Esophagus muscularis mucosa (tissue), 4 donors: ENCODE measurements at places on chromosomes 6 and 20. TPM values are rescaled to one million over a fixed set of nuclear protein-coding genes. Genes with fewer than 3 reads are reported as not detected.

CST4 gene
- total RNA-seq, result not detected

TFAP2D gene
- total RNA-seq, result not detected

PDRG1 gene
- total RNA-seq, result 10.6 TPM

EYA4 gene
- total RNA-seq, result 2.1 TPM

WDR27 gene
- total RNA-seq, result 18.4 TPM

BPIFB1 gene
- not detected for total RNA-seq

C20orf204 gene
- total RNA-seq, result 0.42 TPM

CGA gene
- total RNA-seq, result not detected

ERVFRD-1 gene
- total RNA-seq, result 0.11 TPM

- no peak for DNase-seq
Observed at GRCh38 chr6:109484122-109484521, 1.1 kb upstream of the ZBTB24 start.

- DNase-seq, result no peak
Observed at GRCh38 chr6:38273325-38273724, 366.4 kb downstream of the BTBD9 start.

DNA sequence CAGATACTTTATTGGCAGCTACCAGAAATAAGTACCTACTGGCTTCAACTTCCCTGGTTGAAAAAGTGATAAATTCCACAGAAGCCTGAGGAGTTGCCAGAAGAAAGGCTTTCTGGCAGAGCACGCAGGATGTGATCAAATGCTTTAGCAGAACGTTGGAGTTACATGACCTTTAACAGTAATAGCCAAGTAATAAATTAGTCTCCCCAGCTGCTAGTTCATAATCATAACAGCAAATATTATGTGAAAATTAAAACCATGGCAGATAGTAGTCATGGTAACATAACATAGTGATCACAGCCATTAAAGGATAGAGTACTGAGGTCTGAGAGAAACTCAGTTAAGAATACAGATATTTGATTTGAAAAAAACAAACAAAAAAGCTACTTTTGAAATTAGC is 567.7 kb downstream of the ADGRB3 start:
- no peak for DNase-seq

- DNase-seq, result no peak
Observed at GRCh38 chr20:53621482-53622246, 28.0 kb upstream of the ZNF217 start.

GRCh38 chr20:57481281-57481711 is 43.6 kb downstream of the CTCFL start:
- no peak for DNase-seq

DNA sequence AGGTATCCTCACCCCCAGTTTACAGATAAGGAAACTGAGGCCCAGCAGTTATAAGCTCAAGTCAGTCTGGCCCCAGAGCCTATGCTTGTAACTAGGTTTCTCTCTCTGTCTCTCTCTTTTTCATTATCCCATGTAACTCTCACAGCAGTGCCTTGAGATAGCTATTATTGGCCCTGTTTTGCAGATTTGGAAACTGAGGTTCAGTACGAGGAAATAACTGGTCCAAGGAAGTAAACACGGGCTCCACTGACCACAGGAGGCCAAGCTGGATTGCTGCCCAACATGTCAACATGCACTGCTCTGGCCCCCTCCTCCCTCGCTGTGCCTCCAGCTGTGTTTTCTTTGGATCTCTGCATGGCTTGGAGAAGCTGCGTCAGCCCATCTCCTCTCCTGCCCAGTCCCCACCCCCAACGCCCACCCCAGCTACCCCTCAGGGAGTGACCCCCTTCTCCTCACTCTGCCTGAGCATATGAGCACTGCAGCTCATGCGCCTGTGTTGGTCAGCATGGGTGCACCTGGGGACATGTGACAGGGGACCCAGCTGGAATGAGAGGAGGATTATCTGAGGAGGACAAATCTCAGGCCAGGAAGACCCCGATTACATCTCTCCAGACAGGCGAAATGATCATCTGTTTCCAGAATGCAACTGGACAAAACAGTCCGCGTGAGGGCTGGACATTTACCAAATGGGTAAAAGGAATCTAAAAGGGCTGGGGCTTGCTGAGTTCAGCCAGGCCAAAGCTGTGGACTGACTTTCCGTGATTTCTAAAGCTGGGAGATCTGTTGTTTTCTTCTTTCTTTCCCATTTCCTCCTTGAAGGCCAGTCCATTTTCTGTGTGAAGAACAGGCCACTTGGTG is 7.8 kb upstream of the PLTP start:
- DNase-seq, result no peak

GRCh38 chr20:17674722-17675518 is 7.1 kb downstream of the RRBP1 start:
- no peak for DNase-seq

DNA sequence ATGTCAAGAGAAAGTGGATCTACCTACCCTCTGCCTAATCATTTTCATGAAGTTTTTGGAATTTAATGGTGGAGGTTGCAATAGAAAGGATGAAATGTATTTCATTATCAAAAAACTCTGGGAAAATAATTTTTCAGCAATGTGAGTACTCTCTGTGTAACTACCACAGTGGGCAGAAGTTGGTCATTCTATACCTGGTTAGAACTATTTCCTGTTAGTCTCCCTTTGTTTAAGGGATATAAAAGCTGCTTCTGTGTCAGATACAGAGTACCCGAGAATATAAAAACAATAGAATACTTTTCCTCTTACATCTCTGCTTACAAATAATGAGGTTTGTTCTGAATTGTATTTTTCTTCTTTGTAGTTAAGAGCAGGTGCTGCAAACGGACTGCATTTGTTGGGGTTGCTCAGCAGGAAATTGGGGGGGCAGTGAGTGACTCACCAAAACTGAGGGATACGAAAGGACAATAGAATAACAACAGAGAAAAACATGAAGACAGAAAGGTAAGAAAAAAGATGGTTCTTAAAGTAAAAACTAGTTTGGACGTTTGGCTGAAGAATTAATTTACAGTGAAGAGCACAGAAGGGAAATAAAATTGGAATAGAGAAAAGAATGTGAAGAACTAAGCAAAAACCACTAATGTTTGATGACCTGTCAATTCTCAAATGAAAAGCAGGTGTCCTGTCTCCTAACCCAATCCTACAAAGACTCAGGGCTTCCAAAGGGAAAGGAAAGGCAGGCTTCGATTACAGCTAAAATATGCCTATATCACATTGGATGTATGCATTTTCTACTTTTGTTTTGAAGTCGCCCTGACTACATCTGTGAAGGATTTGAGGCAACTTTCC is 703.1 kb downstream of the RFPL4B start:
- DNase-seq, result no peak

- DNase-seq, result no peak
Observed at GRCh38 chr20:63321148-63321831, 28.3 kb downstream of the COL20A1 start.

- no peak for DNase-seq
Observed at GRCh38 chr6:73131706-73132105, 93.6 kb downstream of the KHDC1L start.

DNA sequence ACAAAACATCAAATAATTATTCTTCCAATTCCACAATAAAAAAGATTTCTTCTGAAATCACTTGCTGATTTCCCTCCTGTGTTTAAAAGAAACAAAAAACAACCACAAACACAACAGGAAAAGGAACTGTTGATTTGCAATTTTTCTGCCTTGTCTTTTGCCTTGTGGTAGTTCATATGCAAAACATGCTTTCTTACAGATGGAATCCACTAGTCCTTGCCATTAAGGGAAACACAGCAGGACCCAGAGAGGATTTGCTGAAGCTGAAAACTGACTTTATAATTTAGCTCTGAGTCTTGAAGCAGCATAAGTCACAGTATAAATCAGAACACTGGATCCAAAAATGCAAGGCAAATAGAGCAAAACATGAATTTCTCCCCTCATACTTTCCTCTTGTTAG is 328.8 kb downstream of the PHF3 start:
- DNase-seq, result no peak

- DNase-seq, result no peak
Observed at GRCh38 chr20:3276680-3277015, 37.7 kb upstream of the SLC4A11 start.

DNA sequence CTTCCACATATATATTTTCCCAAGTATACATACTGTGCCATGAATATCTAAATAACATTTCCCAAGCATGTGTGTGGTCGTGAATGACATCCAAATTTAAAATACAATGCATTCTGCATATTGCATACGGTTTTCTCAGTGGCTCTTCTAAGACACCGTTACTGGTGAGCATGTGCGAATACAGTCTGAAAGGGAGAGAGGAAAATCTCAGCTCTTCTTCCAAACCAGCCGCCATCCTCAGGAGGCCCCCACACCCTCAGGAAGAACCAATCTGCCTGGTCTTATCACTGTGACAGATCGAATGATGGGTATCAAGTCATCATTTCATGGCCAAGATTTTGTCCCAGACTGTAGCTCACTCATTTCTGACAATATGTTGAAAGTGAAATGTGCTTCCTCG is 50.7 kb downstream of the ADAT2 start:
- no peak for DNase-seq

DNA sequence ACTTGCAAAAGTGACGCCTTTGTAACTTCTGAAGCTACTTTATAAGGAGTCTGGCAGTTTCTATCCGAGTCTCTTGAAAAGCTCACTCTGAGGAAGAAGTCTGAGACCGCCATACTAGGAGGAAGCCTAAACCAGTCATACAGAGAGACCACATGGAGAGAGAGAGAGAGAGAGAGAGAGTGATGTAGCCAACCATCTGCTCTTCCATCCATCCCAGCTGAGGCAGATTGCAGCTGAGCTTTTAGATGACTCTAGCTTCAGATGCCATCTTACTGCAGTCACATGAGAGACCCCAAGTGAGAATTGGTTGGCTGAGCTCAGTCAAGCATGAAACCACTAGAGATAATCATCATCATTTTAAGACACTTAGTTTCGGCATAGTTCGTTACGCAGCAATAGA is 15.0 kb upstream of the DTNBP1 start:
- no peak for DNase-seq

DNA sequence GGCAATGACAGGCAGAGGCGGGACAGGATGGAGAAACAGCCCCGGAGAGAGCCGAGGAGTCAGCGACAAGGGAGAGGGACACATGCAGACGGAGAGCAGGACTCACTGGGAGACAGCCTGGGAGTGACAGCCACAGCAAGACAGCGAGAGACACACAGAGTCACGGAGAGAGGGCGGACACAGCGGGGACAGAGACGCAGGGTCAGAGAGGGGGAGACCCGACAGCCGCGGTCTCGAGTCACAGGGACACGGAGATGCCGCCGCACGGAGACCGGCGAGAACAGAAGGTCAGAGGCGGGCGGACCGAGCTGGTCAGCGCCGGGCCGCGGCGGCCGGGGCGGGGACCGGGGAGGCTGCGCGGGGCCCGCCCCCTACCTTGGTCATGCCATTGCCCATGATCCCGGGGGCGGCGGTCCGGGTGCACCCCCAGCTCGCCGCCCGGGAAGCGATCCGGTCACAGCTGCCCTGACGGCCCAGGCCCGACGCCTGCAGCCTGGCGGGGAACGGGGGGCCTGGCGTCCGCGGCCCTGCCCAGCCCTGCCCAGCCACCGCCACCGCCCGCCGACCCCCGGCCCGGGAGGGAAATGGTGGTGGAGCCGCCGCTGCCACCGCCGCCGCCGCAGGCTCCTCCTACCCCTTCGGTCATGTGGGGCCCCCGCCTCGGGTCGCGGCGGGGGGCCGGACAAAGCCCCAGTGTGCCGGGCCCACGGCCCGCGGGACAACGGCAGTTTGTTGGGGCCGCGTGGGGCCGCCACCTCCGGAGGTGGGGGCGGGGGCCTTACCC is at the start of the genes DUSP15 and TTLL9:
TSS of gene DUSP15 (minus strand) at position 586 of the 784 bp plus-strand sequence. CDS start at position 396, 190 bp downstream.
TSS of gene TTLL9 (plus strand) at position 693 of the 784 bp plus-strand sequence. CDS start 493 bp downstream, outside the sequence.
- DNase-seq, result no peak

DNA sequence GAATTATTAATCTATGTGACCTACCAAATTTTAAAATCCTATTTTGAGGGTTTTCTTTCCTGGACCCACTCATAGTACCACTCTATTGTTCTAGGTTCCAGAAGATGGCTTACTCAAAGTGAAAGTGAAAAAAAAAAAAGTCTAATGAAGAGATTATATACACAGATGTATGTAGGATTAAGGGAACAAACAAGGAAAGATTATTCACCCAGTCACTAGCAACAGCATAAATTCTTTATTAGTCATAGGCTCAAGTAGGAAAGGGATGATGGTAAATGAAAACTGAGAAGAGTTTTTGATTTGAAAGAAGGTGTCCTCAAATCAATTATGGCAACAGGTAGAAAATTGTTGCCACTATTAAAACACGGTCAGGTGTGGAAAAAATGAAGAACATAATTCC is 923.7 kb downstream of the TBC1D32 start:
- DNase-seq, result no peak

GRCh38 chr6:137793805-137794515 is 73.1 kb upstream of the TNFAIP3 start:
- no peak for DNase-seq

GRCh38 chr20:7828437-7828836 is 111.8 kb downstream of the HAO1 start:
- DNase-seq, result no peak

GRCh38 chr6:158472447-158472846 is 87.4 kb upstream of the TMEM181 start:
- no peak for DNase-seq

GRCh38 chr20:16689906-16690305 is 39.9 kb upstream of the SNRPB2 start:
- DNase-seq, result no peak

DNA sequence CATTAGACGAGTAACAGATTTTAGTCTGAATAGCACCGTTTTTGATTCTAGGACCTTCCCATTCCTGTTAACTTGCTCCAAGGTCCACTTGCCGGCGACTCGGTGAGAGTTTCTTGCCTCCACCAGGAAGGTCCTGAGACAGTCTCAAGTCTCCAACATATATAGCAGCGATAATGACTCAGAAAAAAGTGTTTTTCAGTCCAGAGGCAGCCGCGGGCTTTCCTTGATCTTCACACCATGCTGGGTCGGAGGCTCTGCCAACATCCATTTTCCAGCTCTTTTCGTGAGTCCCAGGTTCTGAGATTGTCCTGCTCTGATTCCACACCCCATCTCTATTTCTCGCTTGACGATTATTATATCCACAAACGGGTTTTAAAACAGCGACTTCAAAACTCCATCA is 170.5 kb downstream of the GPX5 start:
- no peak for DNase-seq

GRCh38 chr6:3915076-3915791 is 66.1 kb downstream of the FAM50B start:
- DNase-seq, result no peak

DNA sequence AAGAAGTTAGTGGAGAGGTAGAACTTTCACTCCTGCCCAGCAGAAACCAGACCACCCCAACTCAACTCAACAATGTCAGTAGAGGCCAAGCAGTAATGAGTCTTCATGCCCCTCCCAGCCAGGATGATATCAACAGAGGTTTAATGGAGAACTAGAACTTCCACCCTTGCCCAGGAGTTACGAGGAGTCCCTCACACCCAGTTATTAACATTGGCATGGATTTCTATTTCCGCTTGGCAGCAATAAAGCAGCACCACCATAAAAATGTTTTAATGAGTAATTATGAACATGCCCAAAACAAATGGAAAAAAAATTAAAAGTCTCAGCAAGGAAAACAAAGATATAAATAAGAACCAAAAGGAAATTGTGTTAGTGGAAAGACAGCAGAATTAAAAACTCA is 40.7 kb upstream of the ID4 start:
- DNase-seq, result no peak

GRCh38 chr6:87334683-87335082 is 5.6 kb upstream of the GJB7 start:
- no peak for DNase-seq

- DNase-seq, result no peak
Observed at GRCh38 chr6:33172688-33173534, 19.4 kb downstream of the COL11A2 start.

- no peak for DNase-seq
Observed at GRCh38 chr6:116405652-116406356, 35.1 kb downstream of the DSE start.

GRCh38 chr6:124462750-124463149 is 499.5 kb upstream of the RNF217 start:
- DNase-seq, result no peak

- no peak for DNase-seq
Observed at GRCh38 chr6:44917430-44917829, 410.7 kb upstream of the RUNX2 start.
